ENCODE measurements at places on chromosomes 1 and 21. TPM values are rescaled to one million over a fixed set of nuclear protein-coding genes. Genes with fewer than 3 reads are reported as not detected.

DNA sequence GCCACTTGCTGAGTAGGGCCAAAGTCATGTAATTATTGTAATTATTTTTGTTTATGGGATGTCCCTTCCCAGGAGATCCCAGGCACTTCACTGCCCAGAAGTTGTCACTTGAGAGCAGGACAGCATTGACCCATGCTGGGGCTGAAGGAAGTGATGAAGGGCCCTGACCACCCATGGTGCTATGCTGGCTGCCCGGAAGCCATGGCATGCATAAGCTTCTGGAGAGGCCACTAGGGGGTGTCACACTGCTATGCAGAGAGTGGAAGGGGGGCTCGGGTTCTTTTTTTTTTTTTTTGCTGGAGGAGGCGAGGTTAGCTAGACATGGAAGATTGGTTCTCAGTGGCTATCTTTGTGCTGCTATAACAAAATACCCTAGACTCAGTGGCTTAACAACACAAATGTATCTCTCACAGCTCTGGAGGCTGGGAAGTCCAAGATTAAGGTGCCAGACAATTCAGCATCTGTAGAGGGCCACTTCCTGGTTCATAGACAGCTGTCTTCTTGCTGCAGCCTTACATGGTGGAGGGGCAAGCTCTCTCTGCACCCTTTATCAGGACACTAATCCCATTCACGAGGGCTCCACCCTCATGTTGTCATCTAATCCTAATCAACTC is 84.9 kb downstream of the CNIH3 start:
- H3K4me3 ChIP-seq: no peak overlapping the region
- no peak for DNase-seq
- H3K27ac ChIP-seq: no peak overlapping the region
- H3K36me3 ChIP-seq: no peaks in the 10 kb centered on the region

- peaks cover 4% of the 10 kb centered on the region for H3K36me3 ChIP-seq
- no peak overlapping the region for H3K27ac ChIP-seq
- no peak overlapping the region for H3K4me3 ChIP-seq
- no peak for DNase-seq
Observed at GRCh38 chr21:29190923-29191331, 60.5 kb downstream of the MAP3K7CL start.

DNA sequence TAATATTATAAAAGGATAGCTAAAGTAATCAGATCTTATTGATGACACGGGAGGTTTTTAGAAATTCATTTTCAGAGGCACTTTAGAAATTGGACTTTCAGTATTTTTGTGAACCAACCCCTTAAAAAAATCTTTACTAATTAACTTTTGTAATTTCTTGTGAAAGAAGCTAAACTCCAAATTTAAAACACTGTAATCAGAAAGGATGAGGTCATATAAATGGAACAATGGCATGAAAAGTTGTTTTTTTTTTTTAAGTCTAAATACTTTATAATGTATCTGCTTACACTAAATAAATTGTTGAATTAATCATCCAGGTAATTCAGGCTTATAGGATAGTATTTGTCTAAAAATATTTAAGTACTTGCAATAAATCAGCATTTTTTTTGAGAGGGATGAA is 9.0 kb downstream of the ZBTB18 start:
- no peak for DNase-seq
- no peak overlapping the region for H3K27ac ChIP-seq

DNA sequence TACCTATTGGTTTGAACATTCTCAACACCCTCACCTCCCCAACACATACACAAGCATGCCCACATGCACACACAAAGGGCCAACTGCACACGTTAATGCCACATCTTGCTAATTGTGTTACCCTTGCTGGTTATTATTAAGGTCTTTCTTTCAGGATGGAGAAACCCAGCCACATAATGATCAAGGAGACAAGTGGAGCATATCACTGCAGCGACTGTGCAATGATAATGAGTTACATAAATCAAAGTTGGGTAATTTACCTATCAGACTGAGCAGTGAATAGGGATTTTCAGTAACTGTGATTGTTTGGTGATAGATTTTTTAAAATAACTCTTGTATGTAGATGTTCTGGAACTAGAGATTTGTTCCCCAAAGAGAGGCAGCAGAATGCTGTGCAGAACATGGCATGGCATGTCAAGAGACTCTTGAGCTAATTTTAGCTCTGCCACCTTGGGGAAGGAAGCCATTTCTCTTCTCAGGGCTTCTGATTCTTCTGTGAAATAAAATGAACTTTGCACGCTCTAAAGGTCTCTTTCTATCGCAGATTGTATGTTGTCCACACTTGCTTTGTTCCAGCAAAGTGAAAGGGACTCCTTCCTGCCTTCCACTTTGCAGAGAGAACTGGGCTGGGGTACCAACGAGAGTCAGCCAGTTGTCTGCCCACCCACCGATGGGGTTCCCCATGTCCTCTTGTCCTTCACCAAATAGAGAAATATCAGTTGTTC is 126.0 kb upstream of the CAMK1G start:
- no peak overlapping the region for H3K4me3 ChIP-seq
- H3K4me1 ChIP-seq: peaks cover 21% of the 10 kb centered on the region
- peaks cover 6% of the 10 kb centered on the region for H3K27me3 ChIP-seq
- H3K27ac ChIP-seq: no peak overlapping the region
- no peaks in the 10 kb centered on the region for H3K36me3 ChIP-seq

DSCAM gene
- 1.9 TPM for total RNA-seq

GRCh38 chr1:41545996-41546832 is 61.7 kb upstream of the EDN2 start:
- peaks cover 10% of the 10 kb centered on the region for H3K27me3 ChIP-seq
- H3K4me1 ChIP-seq: no peaks in the 10 kb centered on the region
- no peaks in the 10 kb centered on the region for H3K36me3 ChIP-seq
- H3K4me3 ChIP-seq: no peak overlapping the region
- DNase-seq: no peak
- no peak overlapping the region for H3K27ac ChIP-seq

TRAPPC10 gene
- 33.7 TPM for total RNA-seq

BTBD19 gene
- 10.3 TPM for total RNA-seq

SCP2 gene
- 121 TPM for total RNA-seq

LIPI gene
- not detected for total RNA-seq
